ENCODE measurements at places on chromosomes 16 and 17. TPM values are rescaled to one million over a fixed set of nuclear protein-coding genes. Genes with fewer than 3 reads are reported as not detected.

DNA sequence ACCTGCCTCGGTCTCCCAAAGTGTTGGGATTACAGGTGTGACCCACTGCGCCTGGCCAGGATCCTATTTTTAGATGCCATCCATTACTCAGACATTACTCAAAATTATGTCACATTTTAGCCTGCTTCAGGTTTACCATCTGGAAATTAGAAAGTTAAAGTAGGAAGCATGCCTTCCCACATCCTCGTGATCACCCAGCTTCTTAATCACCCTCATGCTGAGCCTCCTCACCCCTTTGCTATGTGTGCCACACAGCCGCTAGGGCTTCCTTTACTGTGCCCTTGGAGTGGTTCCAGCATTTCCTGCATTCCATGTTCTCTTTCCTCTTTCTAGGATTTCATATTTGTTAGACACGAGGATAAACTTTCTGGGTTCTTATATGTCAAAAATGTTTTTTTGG, 9.3 kb downstream of the ADORA2B start:
- H3K4me3 ChIP-seq, result no peak overlapping the region
- H3K27ac ChIP-seq, result no peak overlapping the region
- H3K27me3 ChIP-seq, result no peaks in the 10 kb centered on the region
- no peak for DNase-seq

The CBX8 gene
- total RNA-seq, result 1.3 TPM

DNA sequence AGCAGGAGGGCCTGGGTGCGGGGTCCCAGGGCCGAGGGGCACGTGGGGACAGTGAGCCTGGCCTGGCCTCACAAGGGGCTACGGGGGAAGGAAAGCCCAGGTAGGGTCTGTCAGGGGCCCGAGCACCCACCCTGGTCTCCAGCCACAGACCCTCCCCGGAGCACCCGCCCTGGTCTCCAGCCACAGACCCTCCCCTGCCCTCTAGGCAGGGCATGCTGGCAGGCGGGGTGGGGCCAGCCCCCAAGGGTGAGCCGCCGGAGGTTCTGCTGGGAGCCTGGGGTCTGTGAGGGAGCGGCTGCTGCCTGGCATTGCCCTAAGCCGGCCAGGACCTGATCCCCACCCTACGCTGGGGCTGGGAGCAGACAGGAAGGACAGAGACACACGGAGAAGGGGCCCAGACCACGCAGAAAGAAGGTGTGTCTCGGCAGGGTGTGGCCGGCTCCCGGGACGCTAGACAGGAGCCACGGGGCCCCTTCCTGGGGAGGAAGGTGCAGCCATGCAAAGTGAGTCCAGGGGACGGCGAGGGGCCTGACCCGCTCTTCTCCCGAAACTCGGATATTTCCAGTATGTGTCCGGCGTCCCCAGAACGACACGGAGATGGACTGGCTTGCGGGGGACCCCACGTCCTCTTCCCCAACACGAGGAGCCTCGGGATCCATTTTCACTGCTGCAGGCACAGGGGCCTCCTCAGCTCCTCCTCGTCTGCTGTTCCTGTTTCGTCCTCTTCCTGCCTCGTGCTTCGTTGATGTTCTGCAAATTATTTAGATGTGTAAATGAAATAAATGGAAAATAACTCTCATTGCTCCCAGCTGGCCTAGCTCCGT, 15.5 kb downstream of the UTS2R start:
- H3K27me3 ChIP-seq, result peaks cover 8% of the 10 kb centered on the region
- no peak overlapping the region for H3K4me3 ChIP-seq
- H3K36me3 ChIP-seq, result no peaks in the 10 kb centered on the region
- H3K27ac ChIP-seq, result no peak overlapping the region

The CORO1A gene
- 4.0 TPM for total RNA-seq

- peaks cover 20% of the 10 kb centered on the region for H3K4me1 ChIP-seq
- H3K27ac ChIP-seq, result no peak overlapping the region
- no peaks in the 10 kb centered on the region for H3K36me3 ChIP-seq
- DNase-seq, result no peak
- H3K4me3 ChIP-seq, result no peak overlapping the region
Observed at GRCh38 chr17:49473900-49474751, 21.0 kb upstream of the NGFR start.

The KRT25 gene
- total RNA-seq, result not detected

The FAM20A gene
- total RNA-seq, result 1.8 TPM

DNA sequence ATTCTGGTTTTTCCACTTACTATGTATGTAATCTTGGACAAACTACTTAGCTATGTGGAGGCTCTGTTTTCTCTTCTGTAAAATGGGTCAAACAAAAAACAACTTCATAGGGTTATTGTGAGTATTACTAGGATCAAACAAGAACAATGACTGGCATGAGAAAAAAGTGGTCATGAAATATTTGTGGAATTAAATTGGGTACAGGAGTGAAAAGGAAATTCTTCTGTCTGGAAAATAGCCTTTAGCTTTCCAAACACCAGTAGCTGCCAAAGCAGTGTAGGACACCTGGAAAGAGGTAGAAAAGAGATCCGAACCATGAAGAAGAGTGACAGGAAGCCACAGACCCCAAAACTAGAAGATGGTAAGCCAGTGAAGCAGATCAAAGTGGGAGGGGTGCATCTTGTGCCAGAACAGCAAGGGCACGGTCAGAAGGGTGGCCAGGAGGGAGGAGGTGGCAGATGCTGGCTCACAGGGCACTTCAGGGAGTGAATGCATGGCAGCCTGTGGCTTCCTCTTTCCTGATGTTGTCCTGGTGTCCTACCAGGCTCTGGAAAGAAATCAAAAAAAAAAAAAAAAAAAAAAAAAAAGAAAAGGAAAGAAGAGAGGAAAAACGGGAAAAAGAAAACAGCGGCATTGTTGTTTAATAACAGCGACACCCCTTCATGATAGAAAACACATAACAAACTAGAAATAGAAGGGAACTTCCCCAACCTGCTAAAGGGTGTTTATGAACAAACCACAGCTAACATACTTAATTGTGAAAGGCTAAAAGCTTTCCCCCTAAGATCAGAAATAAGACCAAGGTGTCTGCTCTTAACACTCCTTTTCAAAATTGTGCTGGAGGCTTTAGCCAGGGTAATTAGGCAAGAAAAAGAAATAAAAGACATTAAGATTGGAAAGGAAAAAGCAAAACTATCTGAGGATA, 67.9 kb downstream of the PCTP start:
- H3K27ac ChIP-seq, result no peak overlapping the region
- no peaks in the 10 kb centered on the region for H3K27me3 ChIP-seq
- peaks cover 6% of the 10 kb centered on the region for H3K4me1 ChIP-seq
- H3K36me3 ChIP-seq, result no peaks in the 10 kb centered on the region

The RAB37 gene
- 0.64 TPM for total RNA-seq

- peak overlapping the region; percentile 87 for H3K4me3 ChIP-seq
- H3K27ac ChIP-seq, result peak overlapping the region; percentile 98
- no peaks in the 10 kb centered on the region for H3K27me3 ChIP-seq
- DNase-seq, result no peak
Observed at GRCh38 chr17:28948873-28949184, 2.5 kb downstream of the PHF12 start.

The CMTM2 gene
- not detected for total RNA-seq

DNA sequence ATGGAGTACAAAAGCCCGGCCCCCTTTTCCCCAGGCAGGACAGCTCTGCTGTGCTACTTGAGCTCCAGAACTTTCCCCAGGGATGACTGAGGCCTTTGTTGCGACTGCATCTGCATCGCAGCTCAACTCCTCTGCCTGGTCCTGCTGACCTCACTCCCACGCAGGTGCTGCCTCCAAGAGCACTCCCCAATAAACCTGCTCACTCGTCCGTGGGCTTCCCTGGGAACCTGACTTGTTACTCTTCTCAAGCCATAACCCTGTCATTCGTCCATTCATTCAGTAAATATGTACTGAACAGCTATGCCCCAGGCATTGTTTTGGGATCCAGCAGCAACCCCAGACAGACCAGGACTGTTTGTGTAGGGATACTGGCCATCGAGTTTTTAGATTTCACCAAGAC, 11.6 kb upstream of the RMI2 start:
- peaks cover 6% of the 10 kb centered on the region for H3K27me3 ChIP-seq
- H3K27ac ChIP-seq, result no peak overlapping the region
- no peak for DNase-seq
- H3K36me3 ChIP-seq, result no peaks in the 10 kb centered on the region

The HEATR9 gene
- not detected for total RNA-seq

DNA sequence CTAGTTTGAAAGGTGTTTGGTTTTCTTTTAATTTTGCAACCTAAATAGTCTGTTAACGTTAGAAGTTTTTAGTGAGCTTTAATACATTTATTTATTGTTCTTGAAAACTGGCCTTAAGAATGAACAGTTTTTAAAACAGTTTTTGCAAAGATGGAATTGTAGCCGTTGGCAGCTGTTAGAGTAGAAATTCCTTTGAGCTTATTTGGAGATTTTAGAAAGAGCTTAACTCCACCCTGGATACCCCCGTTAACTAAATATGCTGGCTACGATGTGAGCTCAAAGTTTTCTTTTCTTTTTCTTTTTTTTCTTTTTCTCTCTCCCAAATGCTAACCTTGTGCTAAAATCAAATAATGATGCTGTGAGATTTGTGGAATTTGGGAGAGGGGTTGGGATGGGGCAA, 75.2 kb downstream of the COX10 start:
- H3K4me3 ChIP-seq, result no peak overlapping the region
- H3K36me3 ChIP-seq, result no peaks in the 10 kb centered on the region
- no peak overlapping the region for H3K27ac ChIP-seq
- no peak for DNase-seq
- H3K4me1 ChIP-seq, result peaks cover 11% of the 10 kb centered on the region

DNA sequence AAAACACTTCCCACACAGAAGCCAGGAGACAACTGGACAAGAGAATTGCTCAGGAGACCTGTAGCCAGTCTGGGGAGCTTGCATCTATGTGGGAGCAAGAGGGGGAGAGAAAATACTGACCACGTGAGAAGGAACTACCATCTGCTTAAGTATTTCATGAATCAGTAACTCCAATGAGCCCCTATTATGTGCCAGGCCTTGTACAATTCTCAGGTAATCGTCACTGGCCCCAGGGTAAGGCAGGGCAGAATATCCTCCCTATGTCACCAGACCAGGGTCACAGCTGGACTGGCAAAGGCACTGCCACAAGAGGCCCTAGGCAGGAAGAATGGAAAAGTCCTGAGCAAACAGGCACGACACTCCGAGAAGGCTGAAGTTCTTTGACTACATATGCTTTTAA, 25.9 kb downstream of the USP7 start:
- no peak overlapping the region for H3K4me3 ChIP-seq
- H3K27ac ChIP-seq, result no peak overlapping the region
- peaks cover 41% of the 10 kb centered on the region for H3K4me1 ChIP-seq
- no peaks in the 10 kb centered on the region for H3K36me3 ChIP-seq

DNA sequence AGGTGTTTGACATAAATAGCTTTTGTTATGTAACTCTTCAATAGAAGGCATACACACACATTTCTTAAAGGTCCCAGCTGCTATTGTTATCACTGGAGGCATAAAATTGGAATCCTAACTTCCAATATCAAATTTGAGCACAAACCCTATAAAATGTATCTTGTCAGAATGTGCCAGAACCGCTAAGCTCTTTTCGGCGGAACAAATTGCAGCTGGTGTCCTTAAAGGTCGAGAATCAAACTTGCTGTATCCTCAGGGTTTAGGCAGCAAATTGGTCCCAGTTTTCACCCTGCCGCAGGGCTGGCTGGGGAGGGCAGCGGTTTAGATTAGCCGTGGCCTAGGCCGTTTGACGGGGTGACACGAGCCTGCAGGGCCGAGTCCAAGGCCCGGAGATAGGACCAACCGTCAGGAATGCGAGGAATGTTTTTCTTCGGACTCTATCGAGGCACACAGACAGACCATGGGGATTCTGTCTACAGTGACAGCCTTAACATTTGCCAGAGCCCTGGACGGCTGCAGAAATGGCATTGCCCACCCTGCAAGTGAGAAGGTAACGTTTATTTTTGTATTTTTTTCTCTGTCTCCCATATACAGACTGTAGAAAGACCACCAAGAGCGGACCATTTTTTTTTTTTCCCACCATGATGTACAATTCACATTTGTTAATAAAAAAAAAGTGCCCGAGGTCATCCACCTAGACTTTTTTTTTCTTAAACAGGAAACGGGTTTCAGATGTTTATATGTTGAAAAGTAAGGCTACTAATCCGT, 297.1 kb downstream of the IRF8 start:
- DNase-seq, result no peak
- H3K36me3 ChIP-seq, result no peaks in the 10 kb centered on the region
- H3K27me3 ChIP-seq, result peaks cover 92% of the 10 kb centered on the region

- peaks cover 19% of the 10 kb centered on the region for H3K4me1 ChIP-seq
- H3K27me3 ChIP-seq, result no peaks in the 10 kb centered on the region
- DNase-seq, result no peak
Observed at GRCh38 chr16:56775162-56775561, 45.2 kb downstream of the NUP93 start.

DNA sequence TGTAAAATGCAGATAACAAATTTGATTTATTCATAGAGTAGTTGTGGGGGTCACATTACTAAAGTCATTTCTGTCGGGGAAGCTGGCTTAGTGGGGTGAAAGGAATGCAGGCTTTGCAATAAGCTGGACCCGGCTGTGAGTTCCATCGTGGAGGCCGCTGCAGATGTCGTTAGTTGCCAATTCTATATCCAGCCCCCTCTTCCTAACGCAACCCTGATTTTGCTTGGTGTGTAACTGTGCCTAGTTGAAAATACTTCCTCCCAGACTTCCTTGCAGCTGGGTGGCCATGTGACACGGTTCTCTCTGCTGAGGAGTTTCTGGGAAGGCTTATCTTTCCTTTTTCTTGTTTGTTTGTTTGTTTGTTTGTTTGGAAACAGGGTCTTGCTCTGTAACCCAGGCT, 4.5 kb downstream of the MFSD6L start:
- no peak for DNase-seq
- H3K4me3 ChIP-seq, result no peak overlapping the region
- H3K27me3 ChIP-seq, result peaks cover 25% of the 10 kb centered on the region
- no peaks in the 10 kb centered on the region for H3K36me3 ChIP-seq
- H3K4me1 ChIP-seq, result no peaks in the 10 kb centered on the region
- no peak overlapping the region for H3K27ac ChIP-seq

The NACA2 gene
- not detected for total RNA-seq

The MIS12 gene
- 13.6 TPM for total RNA-seq

DNA sequence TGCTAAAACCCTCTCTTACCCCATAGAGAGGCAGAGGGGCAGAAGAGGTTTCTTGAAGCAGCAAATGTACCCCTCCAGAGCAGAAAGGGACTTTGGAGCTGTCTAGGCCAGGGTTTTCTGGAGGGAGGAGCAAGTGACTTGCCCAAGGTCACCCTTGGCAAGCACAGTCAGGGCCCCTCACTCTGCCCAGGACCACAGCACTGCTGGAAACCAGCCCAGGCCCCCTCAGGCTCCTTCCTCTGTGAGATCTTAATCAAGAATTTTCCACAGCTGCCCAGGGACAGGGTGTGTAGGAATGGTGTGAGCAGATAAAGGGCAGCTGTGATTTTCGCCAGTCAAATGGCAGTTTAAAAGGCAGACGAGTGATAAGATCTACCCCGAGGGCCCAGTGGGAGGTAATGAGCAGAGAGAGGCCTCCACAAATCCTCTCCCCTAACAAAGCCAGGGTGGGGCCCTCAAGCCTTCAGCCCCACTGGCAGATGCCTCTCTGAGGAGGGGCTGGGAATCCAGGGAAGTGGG, 3.9 kb upstream of the SLC12A3 start:
- DNase-seq, result no peak
- H3K36me3 ChIP-seq, result no peaks in the 10 kb centered on the region
- no peaks in the 10 kb centered on the region for H3K27me3 ChIP-seq
- no peak overlapping the region for H3K27ac ChIP-seq
- no peak overlapping the region for H3K4me3 ChIP-seq
